Amniotic stem cell (primary cell): ENCODE measurements at places on chromosomes 2 and 18.
A peak's percentile ranks its signal among the peaks of the same experiment; 100 is the strongest.

GRCh38 chr2:200321780-200322534 is 15.5 kb downstream of the SPATS2L start:
- no peak for DNase-seq

DNA sequence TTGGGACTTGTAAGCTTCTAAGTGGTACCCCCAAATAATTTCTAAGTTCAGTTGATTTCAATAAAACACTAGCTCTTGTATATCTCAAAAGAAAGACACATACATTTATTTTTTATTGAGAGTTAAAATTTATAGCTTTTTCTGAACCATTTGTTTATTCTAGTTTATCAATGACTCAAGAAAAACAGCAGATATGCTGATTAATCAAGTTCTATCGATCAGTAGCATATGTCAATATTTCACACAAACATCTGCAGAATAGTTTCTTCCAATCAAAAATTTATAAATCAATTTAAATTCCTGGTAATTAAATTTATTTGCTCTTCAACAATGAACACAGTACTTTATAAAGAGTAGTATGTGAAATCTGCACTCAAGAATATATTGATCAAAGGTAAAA is 5.3 kb downstream of the FIGN start:
- DNase-seq = no peak

GRCh38 chr2:226795281-226796011 is 4.2 kb downstream of the IRS1 start:
- DNase-seq = no peak

DNA sequence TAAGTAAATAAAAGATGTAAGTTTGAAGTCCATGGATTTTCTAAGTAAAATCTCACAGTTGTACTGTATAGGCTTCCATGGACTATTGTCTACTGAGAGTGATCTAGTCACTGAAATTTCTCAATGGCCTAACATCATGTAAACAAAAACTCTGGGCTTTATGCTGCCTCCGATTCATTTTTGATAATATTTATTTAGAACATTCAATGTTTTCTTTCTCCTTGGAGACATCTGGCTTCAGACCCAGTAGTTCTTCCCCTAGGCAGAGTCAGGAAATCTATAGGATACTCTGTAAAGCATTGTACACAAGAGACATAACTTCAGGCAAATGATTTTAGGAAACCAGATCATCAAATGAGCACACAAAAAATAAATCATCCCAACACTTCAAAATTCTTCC is 1208.6 kb upstream of the ZEB2 start:
- no peak for DNase-seq

DNA sequence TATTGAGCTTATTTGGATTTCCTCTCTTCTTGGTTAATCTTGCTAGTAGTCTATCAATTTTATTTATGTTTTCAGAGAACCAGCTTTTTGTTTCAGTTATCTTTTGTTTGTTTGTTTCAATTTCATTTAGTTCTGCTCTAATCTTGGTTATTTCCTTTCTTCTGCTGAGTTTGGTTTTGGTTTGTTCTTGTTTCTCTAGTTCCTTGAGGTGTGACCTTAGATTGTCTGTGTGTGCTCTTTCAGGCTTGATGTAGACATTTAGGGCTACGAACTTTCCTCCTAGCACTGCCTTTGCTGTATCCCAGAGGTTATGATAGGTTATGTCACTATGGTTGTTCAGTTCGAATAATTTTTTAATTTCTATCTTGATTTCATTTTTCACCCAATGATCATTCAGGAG is 141.6 kb downstream of the ZNF236 start:
- no peak for DNase-seq

- no peak for DNase-seq
These were observed 10.9 kb downstream of the ALS2 start for GRCh38 chr2:201769666-201770373.

- no peak for DNase-seq
These were observed 13.5 kb downstream of the YWHAQ start for GRCh38 chr2:9617296-9617695.

- no peak for DNase-seq
These were observed 19.7 kb downstream of the CFAP65 start for GRCh38 chr2:219021591-219021990.

GRCh38 chr2:129778584-129778877 is 200.9 kb upstream of the RAB6C start:
- DNase-seq = no peak

GRCh38 chr2:236873636-236874035 is 212.1 kb upstream of the COPS8 start:
- DNase-seq = no peak

- no peak for DNase-seq
These were observed 81.3 kb downstream of the CRACDL start for GRCh38 chr2:98854682-98855081.

GRCh38 chr18:3932276-3932675 is 482.3 kb downstream of the TGIF1 start:
- DNase-seq = no peak

- no peak for DNase-seq
These were observed 383.3 kb downstream of the MTX2 start for GRCh38 chr2:176652300-176653182.

GRCh38 chr2:170525566-170525900 is 189.6 kb upstream of the SP5 start:
- DNase-seq = peak; percentile 65

DNA sequence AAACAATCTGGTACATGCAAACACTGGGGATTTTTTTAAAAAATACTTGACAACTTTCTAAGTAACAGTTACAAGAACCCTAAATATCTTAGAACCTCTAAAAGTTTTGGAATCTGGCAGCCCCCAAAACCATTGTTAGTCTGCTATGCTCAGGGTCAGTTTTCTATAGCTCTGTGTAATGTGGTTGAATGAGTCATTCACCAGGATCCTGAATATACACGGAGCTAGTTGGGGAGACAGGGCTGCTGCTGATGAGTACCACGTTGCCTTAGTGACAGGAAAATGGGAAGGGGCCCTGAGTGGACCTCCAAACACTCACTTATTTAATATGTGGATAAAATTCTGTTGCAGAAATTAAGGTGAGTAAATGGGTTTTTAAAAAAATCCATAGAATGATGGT is 36.9 kb upstream of the TANC1 start:
- DNase-seq = peak; percentile 33

- DNase-seq = no peak
These were observed 4.6 kb downstream of the DOCK10 start for GRCh38 chr2:225037415-225038230.

GRCh38 chr2:220104871-220105351 is 477.5 kb downstream of the SLC4A3 start:
- peak; percentile 65 for DNase-seq

DNA sequence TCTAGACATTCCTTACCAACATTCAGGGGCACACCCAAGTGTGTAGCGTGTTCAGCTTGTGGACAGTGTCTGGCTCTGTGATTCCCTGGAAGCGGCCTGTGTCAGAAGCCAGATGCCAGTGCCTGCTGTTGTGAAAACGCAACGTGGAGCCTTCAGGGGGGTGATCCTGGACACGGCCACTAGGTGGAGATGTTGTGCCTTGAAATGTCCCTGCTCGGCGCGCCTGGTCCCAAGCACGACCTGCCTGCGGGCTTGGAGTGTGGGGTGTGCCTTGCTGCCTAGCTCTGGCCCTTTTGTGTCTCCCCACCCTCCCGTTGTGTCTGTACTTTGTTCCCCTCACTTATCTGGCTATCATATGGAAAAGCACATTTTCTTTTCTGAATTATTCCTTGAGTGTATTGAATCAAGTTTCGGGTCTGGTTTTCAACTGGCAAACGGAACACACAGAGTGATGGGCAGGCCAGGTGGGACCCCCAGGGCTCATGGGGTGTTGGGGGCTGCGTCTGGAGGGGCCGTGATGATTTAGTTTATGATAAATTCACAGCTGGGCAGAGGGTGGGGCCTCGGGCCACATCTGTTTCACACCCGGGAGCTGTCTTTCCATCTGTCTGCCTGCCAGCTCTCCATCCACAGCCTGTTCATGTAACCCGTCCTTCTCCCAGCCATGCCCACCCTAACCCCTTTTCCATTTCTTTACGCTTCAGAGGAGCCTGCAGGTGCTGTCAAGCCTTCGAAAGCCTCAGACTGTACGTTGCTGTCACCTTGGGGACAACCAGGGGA is 95.5 kb downstream of the DYSF start:
- peak; percentile 15 for DNase-seq

DNA sequence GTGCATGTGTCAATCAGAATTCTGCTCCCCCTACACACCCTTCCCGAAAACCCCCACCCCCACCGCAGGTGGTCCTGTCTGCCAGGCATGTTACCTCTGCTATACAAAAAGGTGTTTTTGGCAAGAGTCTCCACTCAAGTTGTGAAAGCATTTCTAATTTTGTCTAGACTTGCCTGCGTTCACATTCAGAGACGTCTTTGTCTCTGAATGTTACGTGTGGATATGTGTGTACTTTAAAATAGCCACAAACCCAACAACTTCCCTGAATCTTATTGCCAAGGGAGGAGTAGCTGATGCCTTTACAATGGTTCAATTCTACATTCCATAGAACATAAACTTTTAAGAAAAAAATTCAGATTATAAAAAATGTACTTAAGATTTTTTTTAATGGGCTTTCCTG is 66.6 kb downstream of the ITGA4 start:
- no peak for DNase-seq

DNA sequence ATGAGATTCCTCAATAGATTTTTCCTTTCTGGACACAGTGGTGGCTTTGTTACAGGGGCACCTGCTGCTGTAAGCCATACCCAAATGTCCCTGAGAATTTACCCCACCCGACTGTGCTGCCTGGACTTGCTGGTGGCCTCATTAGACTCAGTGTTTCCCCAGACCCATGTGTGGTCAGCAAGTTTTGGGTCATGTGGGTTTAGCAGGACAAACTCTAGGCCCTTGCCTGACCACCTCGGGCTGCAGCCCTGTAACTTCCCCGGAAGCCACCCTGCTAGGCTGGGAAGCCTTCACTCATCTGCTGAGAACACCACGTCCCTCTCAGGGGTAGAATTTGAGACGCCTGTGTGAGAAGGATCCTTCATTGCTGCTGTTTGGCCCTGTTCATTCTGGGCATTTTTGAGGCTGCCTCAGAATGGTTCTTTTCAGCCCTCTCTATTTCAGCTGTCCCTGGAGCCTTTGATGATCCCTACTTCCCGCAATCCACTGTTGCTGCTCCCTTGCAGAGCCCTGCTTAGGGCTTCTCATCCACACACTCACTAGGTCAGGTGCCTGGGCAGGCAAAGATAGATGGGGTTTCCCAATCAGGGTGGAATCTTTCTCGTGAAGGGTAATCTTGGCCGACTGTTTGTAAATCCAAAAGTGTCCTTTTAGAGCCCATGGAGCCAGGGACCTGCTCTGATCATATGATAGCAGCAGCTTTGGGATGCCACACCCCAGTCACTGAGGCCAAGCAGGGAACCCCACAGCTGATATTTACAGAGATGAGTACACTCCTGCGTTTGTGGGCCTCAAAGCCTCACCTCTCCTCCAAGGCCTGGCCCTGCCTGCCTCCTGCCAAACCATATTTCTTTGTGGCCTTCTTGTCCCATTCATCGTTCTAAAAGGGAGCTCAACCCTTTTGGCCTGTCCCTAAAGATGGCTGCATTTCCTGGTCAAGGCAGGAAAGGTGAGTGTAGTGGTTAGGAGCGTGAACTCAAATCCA is 6.7 kb downstream of the EHD3 start:
- no peak for DNase-seq

DNA sequence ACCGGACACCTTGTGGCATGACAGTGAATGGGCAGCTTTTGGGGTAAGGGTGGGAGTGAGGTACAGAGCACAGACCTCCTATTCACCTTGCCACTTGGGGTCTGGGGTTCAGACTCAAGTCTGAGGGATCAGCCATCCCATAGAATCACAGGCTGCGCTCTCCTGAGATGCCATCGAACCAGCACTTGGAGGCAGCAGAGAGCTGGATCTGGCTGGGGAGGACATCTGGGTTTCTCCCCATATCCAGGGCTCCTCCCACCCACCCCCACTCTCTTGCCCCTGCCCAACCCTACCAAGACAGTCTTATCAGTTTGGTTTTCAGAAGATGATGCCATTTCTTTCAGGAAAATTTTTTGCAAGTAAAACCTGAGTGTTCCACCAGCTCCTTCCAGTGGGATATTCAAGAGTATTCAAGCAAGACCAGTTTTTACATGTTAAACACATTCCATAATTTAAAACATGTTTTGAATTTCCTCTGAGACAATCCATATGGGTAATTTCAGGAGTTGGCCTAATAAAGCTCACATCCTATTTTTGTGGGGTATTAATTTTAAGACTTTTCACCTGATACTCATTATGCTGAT is 29.2 kb upstream of the TEX44 start:
- DNase-seq = peak; percentile 4

GRCh38 chr18:46659484-46659883 is 2.5 kb upstream of the LOXHD1 start:
- no peak for DNase-seq

GRCh38 chr2:85698880-85699254 is 4.7 kb downstream of the GNLY start:
- no peak for DNase-seq

DNA sequence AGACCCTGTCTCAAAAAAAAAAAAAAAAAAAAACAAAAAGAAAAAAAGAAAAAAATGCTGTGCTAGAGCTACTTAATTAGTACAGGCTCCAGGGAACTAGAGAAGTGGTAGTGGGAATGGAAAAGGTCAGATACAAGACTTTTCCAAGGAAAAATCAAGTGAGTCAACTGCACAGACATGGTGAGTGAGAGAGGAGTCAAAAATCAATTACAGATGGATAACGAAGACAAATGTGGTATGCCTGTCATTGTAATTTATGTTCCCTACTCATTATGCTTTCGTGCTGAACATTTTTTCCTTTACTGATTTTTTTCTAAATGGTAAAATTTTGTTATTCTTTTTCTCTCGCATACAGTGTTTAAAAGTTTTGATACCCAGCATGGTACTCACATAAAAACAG is 111.5 kb downstream of the MDH1 start:
- DNase-seq = no peak

GRCh38 chr2:112683550-112684414 is 37.0 kb upstream of the NT5DC4 start:
- no peak for DNase-seq

GRCh38 chr2:144048631-144049060 is 471.3 kb downstream of the ZEB2 start:
- no peak for DNase-seq

- DNase-seq = no peak
These were observed 54.3 kb downstream of the AQP12A start for GRCh38 chr2:240745962-240746361.

GRCh38 chr18:54999016-54999415 is 39.8 kb upstream of the CCDC68 start:
- DNase-seq = no peak

DNA sequence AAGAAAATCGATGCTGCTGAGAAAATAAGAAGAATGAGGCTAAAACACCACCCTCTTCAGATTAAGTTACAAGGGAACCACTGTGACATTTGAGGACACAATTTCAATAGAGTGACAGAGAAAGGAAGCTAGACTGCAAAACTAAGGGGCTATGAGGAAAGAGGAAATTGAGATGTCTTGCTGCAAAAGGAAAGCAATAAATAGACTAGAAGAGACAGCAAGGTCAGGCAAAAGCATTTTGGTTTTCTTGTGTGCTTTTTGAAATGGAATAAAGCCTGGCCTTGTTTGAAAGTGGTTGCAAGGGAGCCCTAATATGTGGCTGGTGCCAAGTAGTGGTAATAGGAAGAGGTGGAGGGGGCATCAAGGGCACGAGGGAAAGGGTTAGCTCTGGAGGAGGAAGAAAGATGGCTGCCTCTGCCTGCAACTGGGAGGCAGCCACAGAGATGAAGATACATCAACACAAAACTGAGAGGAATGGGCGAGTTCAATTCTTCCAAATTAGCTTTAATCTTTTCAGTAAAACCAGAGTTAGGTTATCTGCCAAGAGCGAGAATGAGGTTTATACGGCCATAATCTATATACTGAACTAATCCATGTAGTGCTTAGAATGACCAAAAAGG is 1.2 kb upstream of the MRO start:
- DNase-seq = no peak

- DNase-seq = no peak
These were observed 54.0 kb upstream of the SPP2 start for GRCh38 chr2:233996461-233996860.
